ENCODE measurements at places on chromosomes 12 and 14.

DNA sequence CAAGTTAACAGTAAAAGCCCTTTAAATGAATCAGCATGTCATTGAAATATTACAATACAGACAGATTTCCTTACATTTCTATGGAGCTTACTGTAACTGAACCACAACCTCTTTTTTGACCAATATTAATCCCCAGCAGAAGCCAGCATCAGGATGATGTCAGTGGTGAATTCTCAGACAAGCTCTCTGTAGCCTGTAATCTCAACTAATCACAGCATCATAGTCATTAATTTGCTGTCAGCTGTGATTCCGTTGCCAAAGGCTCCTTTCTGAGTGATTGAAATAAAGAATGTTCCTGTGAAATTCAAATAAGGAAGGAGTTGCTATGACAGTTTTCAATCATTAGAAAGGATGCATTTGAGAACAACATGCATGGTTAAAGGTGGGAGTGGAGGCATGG lies 323.1 kb downstream of the PDZRN4 start:
- DNase-seq = no peak

- peak; percentile 7 for DNase-seq
These were observed 25.0 kb upstream of the HSPB8 start for GRCh38 chr12:119153477-119154434.

DNA sequence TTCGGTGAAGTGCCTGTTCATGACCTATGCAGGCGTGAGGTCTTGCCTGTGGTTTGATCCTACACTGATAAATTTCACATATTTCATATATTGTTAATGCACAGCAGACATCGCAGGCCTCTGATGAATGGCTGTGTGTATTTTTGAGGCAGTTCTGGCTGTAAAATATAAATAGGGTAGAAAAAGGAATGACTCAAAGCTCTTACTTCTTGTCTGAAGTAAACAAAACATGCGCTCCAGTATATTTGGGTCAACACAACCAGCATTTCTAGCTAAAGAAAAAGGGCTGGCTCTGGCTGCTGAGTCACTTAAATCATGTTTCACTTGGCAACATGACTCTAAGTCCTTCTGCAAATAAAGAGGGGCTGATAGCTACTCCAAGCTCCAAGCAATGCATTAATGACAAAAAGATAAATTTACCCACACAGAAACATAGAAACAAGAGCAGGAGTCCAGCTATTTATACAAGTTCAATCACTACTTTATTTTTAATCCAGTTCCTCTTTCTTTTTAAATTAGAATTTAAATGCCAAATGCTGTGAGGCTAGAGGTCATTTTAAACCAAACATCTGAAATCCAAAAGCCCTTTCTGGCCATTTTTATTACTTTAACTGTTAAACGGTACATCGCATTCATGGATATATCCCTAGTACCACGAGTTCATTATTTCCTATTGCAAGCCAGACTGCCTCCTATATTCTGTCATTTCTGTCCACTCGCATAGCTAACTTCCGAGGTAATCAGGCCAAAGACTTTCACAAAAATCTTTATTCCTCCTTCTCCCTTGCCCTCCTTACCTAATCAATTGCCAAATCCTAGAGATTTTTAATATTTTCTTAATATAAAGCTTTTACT lies 54.3 kb upstream of the TMCC3 start:
- peak; percentile 31 for DNase-seq

DNA sequence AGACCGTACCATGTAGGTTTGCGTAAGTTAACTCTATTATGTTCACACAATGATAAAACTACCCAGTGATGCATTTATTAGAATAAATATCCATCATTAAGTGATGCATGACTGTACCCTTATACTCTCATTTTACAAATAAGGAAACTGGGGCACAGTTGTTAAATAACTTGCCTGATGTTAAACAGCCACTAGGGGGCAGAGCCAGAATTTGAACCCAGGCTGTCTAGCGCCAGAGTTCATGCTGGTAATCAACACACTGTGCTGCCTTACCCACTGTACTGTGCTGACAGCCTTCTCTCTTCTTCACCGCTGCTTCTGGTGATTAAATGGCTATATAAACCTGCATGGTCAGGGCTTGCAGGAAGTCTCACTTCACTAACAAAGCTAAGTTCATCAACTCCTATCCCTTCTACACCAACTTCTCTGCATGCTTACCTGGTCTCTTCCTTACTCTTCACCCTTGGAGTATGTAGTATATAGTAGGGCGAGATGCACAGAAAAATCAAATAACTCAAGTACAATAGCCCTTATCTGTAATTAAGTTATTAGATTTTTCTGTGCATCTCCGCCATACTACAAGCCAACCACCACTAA lies 43.6 kb upstream of the APPL2 start:
- DNase-seq = no peak

DNA sequence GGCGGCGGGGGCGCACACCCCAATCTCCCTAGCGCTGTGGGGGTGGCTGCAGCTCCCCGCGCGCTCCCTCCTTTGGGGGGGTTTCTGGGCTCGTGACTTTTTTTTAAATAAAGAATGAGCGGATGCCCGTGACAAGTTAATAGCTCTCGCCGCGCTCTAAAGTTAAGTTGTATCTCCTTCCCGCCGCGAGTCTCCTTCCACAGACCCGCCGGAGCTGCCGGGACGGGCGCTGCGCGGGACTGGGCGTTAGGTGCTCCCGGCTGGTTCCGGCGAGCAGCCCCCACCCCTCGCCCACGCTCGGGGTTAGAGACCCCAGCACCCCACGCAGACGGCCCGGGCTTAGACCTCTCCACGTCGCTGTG lies 82.6 kb upstream of the HMGA2 start:
- peak; percentile 31 for DNase-seq

DNA sequence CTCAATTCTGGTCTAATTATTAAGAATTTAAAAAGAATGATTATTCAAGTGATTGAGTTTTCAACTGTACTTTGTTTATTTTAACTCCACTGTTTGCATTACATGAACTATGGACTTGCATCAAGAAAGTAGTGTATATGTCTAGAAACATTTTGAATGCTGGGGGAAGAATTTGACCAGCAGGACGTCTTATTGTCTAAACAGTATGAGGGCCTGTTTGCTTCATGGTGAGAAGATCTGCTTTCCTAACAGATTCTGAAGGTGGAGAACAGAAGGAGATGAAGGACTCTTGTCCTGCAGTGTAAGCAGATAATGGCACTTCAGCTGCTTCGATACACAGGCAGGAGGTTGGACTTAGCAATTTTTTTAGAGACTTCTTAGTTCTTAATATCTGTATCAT lies 176.0 kb downstream of the DACT1 start:
- no peak for DNase-seq

GRCh38 chr12:89064780-89065179 lies 287.5 kb downstream of the DUSP6 start:
- peak; percentile 40 for DNase-seq

DNA sequence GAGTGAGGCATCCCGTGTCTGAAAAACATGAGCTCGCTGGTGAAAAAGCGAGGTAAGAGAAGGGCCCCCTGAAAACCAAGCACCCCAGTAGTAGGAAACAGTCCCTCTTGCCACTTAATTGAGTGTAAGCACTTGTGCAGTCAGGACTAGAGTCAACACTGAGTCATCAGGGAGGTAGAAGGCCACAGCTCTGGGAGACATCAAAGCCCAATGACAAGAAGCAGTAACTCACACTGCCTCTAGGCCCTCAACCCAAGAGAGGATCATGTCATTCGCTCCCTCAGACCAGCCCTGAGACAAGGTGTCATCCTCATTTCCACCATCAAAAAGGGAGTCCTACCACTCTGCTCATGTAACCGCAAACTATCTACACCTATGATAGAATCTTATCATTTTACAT lies 17.8 kb downstream of the POMT2 start:
- peak; percentile 47 for DNase-seq

Data from AG08395 (cell line).